ENCODE measurements at places on chromosomes 6 and 20.

DNA sequence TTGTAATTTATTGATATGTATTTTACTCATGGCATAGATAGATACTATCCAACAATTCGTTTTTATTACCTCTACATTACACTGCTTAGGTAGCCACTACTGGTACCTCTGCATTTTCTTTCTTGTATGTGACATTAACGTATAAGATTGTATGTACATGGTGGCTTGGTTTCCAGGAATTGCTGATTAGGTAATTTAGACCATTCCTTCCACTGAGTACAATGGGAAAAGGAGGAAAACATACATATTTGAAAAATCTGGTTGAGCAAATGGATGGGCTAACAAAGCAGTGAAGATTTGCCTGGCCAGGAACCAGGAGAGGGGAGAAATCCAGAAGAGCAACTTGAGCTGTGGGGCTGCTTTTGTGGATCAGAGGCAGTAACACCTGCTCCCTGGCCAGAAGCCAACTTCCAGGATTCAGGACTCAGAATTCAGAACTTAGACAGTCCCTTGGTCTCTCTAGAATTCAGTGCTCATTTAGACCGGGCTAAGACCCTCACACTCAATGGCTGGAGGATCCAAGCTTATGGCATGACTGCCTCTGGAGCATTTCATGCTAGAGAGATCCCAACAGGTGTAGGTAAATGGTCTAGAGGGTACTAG lies 17.9 kb upstream of the MICB start:
- DNase-seq, result no peak

GRCh38 chr6:153051801-153052200 lies 49.3 kb upstream of the MTRF1L start:
- DNase-seq, result no peak

DNA sequence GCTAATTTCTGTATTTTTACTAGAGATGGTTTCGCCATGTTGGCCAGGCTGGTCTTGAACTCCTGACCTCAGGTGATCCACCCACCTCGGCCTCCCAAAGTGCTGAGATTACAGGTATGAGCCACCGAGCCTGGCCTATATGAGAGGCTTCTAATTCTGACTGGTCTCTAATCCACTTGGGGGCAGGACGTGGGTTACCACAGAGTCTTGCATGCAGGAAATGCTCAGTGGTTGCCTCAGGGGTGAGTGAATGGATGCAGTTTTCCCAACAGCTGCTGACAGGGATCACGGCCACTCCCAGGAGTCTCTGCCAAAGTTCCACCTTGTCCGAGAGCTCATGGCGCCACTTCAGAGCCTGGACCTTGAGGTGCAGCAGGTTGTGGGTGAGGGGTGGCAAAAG lies 6.4 kb upstream of the FANCE start:
- no peak for DNase-seq

DNA sequence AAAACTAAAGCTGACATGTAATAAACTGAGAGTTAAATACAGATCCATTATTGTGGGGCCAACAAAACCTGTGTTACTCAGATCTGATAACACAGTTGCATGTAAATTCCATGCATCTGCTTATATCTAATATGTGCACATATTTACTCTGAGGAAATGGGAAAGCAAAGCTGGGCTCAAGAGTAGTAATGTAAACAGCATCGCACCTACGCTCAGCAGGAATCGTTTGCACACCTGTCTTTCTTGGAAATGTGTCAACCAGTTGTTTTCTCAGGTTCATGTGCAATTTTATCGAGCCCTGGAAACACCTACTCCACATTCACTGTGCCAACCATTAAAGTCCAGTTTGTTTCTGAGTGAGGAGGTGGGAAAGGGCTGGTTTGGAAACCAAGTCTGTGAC lies 80.3 kb upstream of the CNKSR3 start:
- DNase-seq, result no peak

- no peak for DNase-seq
Observed at GRCh38 chr6:44166591-44167184, 8.1 kb downstream of the CAPN11 start.

GRCh38 chr20:13105039-13105438 lies 96.3 kb downstream of the SPTLC3 start:
- DNase-seq, result no peak

- no peak for DNase-seq
Observed at GRCh38 chr20:2195614-2196013, 94.0 kb downstream of the STK35 start.

DNA sequence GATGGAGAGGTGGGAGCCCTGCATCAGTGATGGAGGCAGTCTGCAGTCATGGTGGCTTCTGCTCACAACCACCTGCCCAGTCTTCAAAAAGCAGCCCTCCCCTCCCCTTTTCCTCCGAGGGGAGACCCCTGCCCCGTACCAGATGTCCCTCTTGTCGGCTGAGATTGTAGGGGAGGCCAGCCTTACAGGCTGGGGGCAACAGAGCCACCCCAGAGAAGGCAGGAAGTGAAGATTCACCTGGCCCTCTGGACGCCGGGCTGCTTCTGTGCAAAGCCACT lies 4.5 kb downstream of the TNFRSF6B start:
- DNase-seq, result no peak

DNA sequence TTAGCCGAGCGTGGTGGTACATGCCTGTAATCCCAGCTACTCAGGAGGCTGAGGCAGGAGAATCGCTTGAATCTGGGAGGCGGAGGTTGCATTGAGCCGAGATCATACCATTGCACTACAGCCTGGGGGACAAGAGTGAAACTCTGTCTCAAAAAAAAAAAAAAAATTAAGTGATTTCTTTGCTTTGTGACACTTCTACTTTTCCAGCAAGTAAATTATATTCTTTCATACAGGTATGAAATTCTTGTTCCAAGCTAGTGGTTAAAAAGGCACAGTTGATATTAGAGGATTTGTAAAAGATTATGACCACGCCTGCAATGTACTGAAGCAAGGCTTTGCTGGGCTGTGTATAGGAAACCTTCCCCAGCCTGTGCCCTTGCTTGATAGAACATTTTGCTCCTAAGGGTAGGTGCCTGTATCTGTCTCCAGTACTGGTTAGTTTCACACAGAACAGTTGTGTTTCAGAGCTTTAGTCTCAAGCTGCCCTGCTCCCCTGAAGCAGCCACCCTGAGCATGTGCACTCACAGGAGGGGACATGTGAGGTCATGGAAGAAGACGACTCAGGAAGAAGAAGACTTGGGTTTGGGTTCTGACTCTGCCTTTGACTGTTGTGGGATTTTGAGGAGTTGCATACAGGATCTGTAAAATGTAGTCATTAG lies 10.2 kb downstream of the PTPN1 start:
- DNase-seq, result no peak

- DNase-seq, result no peak
Observed at GRCh38 chr20:20638878-20639277, 73.6 kb downstream of the RALGAPA2 start.

DNA sequence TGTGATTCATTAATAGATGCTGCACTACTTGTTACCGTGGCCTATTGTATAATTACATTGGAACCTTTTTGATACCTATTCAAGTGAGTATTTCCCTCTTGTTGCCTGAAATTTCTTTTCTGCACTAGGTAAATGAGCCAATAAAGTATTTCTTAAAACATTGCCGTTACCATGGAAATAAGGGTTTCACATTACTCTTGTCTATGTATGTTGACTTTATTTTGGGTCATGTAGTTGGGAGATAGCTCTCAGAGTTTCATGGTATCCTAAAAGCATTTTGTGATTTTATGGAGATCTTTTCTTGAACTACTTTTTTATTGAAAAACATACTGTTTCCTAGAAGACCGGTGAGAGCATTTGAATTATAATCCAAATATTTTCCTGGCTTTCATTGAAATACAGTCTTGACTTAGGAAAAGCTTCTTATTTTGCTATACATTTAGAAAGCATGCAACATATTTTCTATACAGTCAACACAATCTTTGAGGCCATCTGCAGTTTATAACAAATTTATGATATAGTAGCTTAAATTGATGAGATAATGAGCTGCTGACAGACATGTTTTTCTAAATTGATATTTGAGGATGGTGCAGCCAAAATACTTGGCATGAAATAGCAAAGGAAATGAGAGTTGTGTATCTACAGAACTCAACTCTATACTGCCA lies 650.4 kb downstream of the RFPL4B start:
- no peak for DNase-seq

DNA sequence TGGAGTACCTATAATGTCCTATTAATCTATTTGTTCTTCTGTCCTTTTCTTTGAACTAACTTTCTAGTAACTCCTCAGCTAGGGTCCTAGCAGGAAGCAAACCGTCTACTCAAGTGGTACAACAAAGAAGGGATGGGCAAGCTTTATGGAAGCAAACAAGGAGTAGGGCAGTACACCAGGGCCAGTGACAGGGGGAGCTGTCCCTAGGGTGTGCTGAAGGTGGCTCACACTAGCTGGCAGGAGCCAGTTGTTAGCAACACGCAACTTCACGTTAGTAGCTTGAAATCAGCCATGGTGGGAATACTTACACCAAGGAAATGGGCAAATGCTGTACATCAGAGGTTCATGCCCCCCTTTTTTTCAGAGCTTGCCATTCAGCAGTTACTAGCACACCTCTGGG lies 74.0 kb upstream of the EYA2 start:
- no peak for DNase-seq
